ENCODE measurements at places on chromosomes 3 and 15. TPM values are rescaled to one million over a fixed set of nuclear protein-coding genes. Genes with fewer than 3 reads are reported as not detected.

EPB42 gene
- total RNA-seq, result 1.1 TPM

COMMD4 gene
- total RNA-seq, result 47.2 TPM

DRD3 gene
- total RNA-seq, result not detected

LRRC31 gene
- not detected for total RNA-seq

Data from right atrium auricular region (tissue), 2 donors.